ENCODE measurements at places on chromosomes 13 and 19.

DNA sequence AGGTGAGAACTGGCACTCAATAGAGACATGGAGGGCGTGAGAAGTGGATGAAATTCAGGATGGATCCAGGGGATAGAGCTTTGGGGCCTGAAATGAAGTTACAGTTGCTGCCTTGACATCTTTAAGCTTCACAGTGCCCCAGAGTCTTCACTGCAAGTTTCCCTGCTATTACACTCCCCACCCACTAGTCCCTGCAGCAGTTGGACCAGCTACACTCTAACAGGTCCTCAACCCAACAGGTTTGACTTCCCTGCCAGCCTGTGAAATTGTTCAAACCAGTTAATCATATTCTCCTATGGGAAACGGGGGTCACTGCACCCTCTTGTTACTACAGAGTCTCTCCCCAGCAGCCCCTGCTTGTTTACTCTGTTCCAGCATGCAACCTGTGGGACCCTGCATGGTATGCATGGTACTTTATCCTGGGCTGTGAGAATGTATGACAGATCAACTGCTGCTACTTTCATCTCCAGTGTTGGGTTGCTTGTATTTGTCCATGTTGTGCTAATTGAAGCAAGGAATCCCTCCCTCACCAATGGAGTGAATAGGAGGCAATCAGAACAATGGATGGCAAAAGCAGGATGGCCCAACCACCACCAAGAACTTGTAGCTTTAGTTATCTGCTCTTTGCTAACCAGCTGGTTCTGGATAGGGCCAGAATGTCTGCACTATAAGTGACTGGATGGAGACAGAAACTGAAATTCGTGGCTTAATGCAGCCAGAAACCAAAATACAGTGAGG lies 314.2 kb downstream of the OLFM4 start:
- DNase-seq = no peak

DNA sequence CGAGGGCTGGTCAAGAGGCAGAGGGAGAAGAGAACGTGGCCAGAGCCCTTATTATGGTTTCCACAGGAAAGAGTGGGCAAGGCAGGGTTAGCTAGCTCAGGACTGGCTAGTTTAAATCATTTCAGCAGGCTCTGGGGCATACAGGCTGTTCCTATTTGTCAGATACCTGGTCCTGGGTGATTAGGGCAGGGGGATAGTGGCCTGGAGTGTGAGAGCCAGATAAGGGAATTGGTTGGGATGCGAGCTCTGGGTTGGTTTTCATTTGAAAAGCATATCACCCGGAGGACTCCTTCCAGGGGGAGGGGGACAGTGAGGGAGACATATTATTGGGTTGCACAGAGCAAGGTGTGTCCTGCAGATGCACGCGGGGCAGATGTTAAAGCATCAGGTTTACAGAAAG lies 75.3 kb upstream of the CLDN10 start:
- no peak for DNase-seq

DNA sequence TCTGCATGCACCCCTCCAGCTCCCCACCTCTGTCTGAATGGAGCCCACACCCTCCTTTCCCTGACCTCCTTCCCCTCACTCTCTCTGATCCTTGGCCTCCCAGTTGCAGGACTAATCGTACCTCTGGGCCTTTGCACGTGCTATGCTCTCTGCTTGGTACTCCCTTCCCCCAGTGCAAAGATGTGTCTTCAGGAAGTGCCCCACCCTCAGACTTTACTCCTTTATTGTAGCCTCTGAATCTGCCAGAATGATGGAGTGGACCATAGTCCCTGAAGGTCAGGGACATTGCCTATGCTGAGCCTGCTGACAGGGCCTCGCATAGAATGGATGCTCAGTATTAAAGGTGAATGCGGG lies 1.3 kb upstream of the JUND start:
- DNase-seq = no peak

DNA sequence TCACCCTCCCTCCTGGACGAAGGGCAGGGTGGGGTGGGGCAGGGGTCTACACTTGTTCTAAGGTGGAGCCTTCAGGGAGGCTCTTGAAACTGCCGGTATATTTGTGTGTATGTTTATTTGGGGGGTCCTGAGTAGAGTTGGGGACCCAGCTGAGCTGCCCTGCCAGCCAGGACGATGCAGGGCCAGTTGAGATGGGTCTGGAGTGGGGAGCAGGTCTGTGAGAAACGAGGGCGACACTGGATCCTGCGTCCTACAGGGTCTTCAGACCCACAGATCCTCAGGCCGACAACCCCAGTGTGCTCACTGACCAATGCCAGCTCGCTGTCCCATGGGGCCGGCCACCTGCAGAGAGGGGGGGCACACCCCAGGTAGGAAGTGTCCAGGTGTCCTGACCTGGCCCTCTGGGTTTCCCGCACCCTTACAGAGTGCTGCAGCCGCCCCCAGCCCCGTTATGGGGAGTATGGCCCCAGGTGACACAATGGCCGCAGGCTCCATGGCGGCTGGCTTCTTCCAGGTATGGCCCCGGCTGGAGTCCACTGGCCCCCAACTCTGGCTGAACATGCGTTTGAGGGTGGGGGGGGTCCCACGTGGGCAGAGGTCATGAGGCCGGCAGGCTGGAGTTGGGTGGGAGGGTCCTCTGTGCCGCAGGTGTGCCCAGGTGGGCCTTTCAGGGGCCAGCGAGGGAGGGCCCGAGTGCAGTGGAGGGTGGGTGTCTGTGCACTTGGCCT lies 7.4 kb downstream of the ISYNA1 start:
- DNase-seq = no peak

GRCh38 chr19:10871711-10872545 lies 575 bp downstream of the CARM1 start:
- DNase-seq = peak; percentile 82

DNA sequence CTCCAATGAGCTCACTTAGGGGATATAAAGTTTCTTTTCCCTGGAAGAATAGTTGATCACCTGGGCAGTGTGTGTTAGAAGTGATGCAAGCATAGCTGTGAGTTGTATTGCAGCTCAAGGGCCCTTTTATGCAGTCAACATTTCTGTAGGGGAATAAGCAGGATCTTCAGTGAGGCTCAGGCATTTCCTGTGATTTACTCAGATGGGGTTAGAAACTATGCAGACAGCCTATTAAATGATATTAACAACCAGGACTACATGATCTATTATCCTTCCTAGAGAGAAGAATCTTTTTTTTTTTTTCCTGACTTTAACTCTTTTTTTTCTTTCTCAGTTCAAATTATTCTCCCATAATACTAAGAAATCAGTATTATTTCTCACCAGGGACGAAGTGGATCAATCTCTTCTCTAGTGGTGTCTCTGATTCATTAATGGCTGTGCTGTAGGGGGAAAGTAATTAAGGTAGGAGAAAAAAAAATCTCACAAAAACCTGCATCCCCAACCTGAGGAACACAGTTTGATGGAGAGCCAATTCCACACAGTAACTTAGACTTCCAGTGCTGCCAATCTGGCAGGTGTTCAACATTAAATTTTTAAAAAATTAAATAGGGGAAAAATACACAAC lies 126.4 kb upstream of the SLC10A2 start:
- DNase-seq = no peak

DNA sequence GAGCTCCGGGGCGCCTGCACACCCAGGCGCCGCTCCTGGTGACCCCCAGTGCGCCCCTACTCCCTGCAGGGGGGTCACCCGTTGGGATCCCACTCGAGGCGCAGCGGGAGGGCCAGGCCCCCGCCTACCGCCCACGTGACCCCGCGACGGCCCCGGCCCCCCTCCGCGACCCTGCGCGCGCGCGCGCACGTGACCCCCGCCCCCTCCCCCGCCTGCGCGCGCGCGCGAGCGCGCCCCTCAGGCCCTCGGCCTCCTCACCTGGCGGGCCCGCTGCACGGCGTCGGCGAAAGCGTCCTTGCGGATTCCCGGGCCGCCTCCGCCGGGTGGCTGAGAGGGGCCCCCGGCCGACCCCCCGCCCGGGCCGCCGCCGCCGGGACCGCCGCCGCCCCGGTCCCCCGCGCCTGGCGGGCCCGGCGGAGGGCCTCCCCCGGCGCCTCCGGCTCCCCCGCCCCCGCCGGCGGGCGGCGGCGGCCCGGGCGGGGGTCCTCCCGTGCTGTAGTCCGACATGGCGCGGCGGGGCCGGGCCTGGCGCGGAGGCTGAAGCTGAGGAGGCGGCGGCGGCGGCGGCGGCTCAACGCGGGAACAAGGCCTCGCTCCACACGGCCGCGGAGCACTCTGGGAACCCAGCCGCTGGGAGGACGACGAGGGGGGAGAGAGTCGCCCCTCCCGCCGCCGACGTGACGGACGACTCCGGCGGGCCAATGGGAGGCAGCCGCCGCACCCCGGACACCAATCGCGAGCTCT lies at the start of gene KHSRP:
KHSRP (minus strand) TSS at position 617 of the 744 bp plus-strand sequence; CDS start at position 507, 110 bp downstream.
- peak; percentile 77 for DNase-seq

- no peak for DNase-seq
These were observed 62.8 kb upstream of the EDNRB start for GRCh38 chr13:77981281-77981881.

DNA sequence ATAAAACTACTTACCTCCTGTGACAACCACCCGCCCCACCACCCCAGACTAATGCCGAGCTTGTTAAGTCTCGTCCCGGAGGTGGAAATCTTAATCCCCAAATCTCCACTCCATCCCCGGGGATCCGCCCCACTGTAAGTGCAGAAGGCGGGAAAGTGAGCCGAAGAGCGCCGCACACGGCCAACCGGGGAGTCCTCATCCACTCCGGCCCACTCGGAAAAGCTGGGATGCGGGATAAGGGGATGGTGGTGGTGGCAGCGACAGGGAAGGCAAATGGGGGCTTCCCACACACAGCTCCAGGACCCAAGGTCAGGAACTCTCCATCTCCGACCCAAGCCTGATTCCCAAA lies 621 bp downstream of the FBL start:
- no peak for DNase-seq

DNA sequence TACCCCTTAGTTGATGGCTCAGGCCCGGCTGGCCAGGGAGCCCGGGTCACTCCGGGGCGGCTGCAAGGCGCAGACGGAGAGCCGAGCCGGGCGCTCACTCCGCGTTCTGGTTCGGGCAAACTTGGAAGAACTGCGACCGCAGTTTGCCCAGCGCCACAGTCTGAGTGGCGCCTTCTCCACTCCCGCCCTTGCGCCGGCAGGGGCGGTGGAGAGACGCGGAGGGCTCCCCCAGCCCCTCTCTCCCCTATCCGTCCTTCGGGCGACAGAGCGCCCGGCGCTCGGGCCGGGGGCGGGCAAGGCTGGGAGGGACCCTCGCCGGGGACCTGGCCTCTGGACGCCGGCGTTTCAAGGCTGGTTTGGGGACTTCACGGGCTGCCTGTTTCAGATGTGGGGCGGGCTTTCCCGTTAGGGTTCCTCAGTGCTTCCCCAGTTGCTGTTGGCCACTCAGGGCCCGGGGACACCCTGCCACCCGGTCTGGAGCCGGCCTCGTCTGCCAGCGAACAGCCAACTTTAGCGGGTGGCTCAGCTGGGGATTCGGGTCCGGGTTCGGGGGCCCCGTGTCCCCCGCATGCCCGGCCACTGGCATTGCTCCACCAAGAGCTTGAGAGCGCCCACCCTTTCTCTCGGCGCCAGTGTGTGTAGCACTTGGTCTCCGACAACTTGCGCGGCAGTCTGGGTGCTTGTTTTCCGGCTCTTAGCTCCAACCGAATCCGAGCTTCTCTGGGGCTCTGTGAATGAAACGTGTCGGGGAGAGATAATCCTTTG lies 1.5 kb downstream of the GPC6 start:
- peak; percentile 65 for DNase-seq

GRCh38 chr13:19810996-19811881 lies 28.5 kb upstream of the PSPC1 start:
- no peak for DNase-seq

Data from right cardiac atrium (tissue), 5 donors.